ENCODE measurements at places on chromosomes 1 and 21.

GRCh38 chr1:87044840-87045239 is 130.4 kb downstream of the HS2ST1 start:
- peak; percentile 59 for DNase-seq

GRCh38 chr1:4010814-4011605 is 110.9 kb upstream of the C1orf174 start:
- no peak for DNase-seq

DNA sequence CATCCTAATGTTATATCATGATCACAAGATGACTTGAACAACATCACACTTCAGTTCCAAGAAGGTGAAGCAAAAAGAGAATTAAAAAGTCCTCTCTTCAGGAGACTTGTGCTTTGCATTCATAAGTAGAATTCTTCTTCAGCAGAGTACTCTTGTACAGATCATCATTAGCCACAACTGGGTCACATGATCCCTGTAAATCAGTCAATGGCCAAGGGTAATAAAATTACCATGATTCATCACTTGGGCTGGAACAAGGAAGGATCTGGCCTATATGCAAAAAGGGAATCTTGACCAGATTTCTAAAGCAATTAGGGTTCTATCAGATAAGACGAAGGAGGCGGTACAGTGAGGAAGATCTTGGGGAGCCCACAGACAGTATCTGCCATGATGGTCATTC is 458.0 kb upstream of the DEPDC1 start:
- no peak for DNase-seq

- DNase-seq = peak; percentile 55
These were observed 47.4 kb downstream of the PTPRC start for GRCh38 chr1:198686069-198686728.

GRCh38 chr1:229636042-229636441 is 10.0 kb downstream of the URB2 start:
- no peak for DNase-seq

DNA sequence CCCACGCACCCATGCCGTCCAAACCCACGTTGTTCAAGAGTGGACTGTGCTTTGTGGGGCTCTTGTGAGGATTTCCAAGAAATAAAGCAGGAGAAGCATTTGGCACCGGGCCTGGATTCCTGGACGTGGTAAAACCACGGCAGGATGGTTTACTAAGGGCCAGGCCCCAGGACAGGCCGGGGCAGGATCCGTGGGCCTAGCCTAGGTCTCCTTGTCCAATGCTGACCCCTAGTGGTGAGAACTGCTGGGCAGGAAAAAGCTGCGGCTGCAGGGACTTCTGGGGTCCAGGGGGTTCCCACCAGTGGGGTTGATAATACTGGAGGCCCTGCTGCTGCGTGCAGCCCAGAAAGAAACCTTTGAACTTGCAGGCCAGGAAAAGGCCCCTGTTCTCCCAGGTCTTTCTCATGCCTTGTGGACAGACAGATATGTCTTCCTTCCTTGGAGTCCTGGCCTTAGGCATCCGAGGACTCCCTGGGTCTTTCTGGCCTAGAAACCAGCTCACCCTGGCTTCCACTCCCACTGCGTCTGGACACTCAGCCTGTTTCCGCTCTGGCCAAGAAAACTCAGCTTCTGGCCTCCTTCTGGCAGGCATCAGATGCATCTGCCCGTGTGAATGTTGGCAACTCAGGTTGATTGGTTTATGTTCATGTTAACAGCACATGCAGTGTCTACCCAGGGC is 106.9 kb upstream of the TMEM51 start:
- peak; percentile 72 for DNase-seq

- DNase-seq = no peak
These were observed 27.0 kb downstream of the PCNX2 start for GRCh38 chr1:233268389-233269022.

GRCh38 chr1:160891474-160891873 is 6.5 kb upstream of the ITLN1 start:
- DNase-seq = no peak

GRCh38 chr1:9233241-9233941 is 1.2 kb upstream of the H6PD start:
- DNase-seq = no peak

DNA sequence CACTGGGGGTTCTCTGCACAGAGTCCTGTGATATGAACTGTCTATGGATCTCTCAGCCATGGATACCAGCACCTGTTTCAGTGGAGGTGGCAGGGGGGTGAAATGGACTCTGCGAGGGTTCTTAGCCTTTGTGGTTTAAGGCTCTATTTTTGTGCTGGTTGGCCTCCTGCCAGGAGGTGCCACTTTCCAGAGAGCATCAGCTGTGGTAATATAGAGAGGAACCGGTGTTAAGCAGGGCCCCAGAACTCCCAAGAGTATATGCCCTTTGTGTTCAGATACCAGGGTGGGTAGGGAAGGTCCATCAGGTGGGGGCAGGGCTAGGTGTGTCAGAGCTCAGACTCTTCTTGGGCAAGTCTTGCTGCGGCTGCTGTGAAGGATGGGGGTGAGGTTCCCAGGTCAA is 330.0 kb upstream of the PLD5 start:
- no peak for DNase-seq

DNA sequence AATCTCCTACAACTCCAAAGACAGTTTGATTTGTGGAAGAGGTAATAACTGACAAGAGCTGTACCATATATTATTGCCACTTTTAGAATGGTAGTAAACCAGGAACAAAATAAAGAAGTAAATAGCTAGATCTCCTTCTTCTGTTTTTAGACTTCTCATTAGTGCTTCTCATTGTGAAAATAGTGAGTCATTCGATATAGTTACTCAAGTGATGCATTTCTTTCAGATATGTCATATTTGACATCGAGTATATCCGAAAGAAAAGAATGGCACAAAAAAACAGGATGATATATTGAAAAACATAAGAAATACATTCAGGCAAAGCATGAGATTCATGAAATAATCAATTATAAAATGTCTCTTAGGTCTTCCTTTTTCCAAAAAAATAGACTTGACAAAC is 1346.1 kb downstream of the BRINP3 start:
- no peak for DNase-seq

GRCh38 chr21:24514081-24514733 is 1093.1 kb downstream of the MRPL39 start:
- no peak for DNase-seq

DNA sequence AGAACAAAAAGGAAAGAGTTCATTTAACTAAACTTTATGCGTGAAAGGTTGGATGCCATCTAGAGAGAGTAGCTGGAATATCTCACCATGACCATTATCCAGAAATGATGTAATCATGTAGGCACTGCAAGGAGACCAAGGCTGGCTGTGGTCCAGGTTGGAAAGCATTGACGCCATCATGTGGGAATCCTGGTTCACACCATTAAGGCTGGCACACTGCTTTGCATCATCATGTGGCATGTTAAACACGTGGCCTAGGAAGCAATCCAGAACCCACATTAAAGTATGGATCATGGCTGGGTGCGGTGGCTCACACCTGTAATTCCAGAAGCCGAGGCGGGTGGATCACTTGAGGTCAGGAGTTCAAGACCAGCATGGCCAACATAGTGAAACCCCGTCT is 4.3 kb downstream of the ADAMTS1 start:
- no peak for DNase-seq

DNA sequence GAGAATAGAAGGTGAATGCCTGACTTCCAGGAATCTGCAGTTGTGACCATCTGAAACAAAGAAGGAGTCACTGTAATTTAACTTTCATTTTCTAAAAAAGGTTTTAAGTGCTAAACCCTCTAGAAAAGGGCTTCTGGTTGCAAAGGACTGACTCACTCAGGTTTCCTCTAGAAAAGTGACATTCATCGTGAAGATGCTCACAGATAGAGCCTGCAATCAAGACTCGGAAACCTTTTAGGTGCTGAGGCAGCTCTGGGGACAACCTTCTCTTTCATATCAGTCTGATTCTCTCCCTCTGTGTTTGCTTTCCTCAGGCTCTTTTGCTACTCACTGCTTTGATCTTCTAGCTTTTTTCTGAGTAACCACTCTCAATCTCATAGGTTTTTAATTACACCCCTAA is 8.2 kb downstream of the BCL9 start:
- DNase-seq = no peak
